Activated CD4-positive, alpha-beta T cell treated with anti-CD3 and anti-CD28 coated beads, Interleukin-2, Interleukin-6, amounts not matched to agents 100 ng/mL and 50 ng/mL, durations not matched to agents 16 hours and 8 hours (primary cell): ENCODE measurements at places on chromosomes 6 and 20.

GRCh38 chr20:32354592-32355416, 3.3 kb upstream of the ASXL1 start:
- peak; percentile 80 for DNase-seq

DNA sequence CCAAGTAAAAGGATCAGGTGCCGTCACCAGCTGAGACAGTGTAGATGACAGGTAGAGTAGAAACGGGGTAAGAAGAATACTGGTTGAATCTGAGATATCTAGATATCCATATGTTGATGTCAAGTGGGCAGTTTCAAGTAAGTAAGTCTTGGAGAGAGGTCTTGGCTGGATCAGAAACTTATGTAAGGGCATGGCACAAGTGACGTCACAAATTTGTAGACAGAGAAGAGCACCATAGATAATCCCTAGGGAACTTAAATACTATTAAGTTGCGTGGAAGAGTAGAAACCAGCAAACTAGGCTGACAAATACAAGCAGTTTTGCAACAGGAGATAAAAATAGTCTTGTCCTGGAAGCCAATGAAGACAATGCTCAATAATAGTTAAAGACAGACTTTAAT, 123.2 kb downstream of the KHDRBS2 start:
- DNase-seq: no peak

DNA sequence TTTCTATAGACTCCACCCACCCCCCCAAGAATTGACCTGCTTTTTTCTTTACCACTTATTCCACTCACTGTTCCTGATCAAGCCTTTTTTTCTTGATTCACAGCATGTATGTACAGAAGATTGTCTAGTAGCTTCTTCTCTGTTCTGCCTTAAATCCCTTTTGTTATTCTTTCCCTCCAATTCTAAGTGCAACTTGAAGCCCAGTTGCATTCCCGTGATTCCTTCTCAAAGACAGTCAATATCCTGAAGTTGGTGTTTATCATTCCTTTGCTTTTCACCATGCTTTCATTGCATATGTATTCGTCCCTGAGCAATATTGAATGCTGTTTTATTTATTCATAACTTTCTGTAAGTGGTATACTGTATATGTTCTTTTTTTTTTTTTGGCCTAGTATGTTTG, 21.0 kb downstream of the XRN2 start:
- no peak for DNase-seq

DNA sequence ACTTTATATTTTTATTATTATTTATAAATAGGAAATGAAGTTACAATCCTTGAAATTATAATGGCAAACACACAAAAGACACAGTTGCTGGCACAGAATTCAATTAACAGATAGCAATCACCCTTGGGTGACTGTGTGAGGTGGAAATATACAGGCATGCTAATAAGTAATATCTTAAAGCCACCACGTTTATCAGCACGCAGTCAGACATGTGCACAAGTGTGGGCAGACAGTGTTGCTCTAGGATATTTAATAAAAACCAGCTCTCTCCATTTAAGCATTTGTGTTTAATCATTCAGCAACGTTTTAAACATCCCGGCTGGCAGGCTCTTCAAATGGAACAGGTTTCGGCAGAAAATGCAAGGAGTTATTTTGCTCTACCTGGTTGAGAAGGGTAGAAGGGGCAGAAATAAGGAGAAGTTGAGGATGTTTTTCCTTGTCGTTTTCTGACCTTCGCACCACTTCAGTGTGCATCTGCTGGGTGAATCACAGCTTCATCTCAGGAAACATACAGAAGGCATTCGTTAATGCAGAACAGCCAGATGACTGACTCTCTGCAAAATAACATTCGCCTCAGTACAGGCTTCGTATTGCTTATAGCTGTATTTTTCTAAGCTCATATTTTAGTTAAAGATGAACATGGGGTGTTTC, 585.1 kb downstream of the QKI start:
- DNase-seq: no peak

DNA sequence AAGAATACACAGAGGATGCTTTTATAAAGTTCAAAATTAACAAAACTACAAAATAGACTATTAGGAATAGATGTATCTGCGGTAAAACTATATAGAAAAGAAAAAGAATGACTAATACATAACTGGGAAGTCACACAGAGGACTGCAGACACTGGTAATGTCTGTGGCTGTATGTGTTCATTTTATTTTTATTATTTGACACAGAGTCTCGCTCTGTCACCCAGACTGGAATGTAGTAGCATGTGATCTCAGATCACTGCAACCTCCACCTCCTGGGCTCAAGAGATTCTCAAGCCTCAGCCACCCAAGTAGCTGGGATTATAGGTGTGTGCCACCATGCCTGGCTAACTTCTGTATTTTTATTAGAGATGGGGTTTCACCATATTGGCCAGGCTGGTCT, 38.9 kb downstream of the ESF1 start:
- DNase-seq: no peak

DNA sequence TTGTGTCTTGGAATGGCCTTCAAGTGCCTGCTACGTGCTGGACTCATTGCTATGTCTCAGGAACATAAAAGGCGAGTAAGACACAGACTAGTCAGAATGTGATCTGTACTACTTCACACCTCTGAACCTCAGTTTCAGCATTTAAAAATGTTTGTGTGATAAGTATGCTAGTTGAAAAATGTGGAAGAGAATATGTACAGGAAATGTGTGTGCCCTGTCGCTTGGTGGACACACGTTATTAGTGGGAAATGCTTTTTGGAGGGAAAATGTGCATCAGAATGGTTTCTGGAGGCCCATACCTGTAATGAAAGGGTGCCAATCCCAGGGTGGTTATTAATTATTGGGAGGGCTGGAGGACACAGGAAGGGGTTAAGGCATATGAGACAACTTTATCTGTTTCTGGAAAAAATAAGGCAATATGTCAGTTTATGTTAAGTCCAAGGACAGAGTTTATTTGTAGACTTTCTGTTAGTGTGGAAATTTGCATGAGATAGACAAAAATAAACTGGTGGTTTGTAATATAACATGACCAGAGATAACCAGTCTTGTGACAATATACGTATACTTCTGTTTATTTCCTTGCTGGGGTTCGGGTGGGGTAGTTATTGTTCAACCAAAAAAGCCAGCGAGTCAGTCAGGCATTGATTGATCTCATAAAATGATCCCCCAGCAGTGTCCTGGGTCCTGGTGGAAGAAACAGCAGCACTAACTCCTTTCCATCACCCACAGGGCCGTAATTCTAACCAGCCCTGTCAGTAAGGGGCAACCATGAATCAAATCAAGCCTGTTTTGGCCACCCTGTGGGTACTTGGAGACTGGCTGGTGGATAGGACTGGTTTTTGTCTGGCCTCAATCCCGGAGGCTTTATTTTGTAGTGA, 117.9 kb downstream of the JARID2 start:
- peak; percentile 65 for DNase-seq

DNA sequence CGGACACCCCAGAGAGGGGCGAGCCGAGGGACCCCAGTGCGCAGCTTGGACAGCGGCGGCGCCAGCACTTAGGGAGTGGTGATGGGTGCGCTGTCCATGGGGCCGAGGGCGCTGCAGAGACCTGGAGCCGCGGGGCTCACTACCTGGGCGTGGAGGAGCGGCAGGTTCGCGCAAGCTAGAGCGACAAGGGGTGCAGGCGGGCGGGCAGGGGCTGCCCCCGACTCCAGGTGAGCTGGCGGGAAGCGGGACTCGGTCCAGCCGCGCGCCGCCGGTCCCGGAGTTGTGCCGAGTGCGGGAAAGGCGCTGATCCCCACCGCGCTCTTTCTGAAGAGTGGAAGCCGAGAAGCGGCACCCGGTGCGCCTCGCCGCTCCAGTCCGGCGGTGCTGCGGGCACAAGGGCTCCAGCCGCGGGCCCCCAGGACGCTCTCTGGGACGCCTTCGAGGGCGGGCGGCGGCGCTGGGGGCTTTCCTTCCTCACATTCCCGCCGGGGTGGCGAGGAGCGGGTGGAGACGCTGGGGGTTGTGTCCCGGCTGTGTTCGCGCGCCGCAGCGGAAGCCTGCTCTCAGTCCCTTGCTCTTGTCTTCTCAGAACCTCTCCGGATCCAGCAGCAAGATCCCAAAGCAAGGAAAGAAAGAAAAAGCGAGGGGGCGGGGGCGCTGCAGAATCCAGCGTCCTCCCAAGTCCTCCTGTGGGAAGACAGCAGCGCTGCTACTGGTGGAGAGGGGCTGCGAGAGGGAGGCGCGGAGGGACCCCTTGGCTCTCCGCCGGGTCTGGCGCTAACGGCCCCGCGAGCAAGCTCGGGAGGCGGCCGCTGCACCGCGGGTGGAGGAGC, at the start of gene B3GAT2:
Gene B3GAT2 (minus strand): TSS at position 610 of the 833 bp plus-strand sequence. CDS start 631 bp downstream, outside the sequence.
- DNase-seq: no peak

GRCh38 chr20:63854069-63854765, 7.1 kb upstream of the ABHD16B start:
- DNase-seq: no peak

GRCh38 chr6:137843211-137843610, 23.8 kb upstream of the TNFAIP3 start:
- DNase-seq: no peak

DNA sequence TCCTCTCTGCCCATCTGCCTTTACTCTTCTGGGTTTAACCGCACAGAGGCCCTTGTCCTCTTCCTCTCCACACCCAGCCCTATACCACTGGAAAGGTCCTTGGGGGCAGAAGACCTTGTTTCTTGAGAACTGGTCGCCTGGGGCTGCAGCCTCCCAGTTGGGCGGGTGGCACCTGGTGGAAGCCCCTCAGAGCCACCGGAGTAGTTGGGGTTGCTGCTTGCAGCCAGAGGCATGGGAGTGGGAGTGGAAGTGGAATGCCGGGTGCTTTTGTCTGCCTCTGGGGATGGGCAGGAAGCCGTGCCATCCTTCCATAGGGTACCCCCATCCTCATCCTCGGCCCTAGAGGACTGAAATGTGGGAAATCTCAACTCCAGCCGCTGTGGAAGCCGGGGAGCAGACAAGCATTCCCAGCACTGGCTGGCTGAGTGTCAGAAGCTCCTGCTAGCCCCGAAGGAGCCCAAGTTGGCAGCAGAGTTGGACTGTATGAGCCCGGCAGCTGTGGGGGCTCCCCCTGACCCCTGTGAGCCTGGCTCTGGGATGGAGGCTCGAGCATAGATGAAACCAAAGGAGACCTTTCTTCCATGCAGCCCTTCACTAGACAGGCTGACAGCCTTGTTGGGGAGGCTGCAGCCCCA, 1.2 kb downstream of the VSTM2L start:
- no peak for DNase-seq

GRCh38 chr20:34112600-34113101, 608 bp upstream of the EIF2S2 start:
- peak; percentile 18 for DNase-seq

DNA sequence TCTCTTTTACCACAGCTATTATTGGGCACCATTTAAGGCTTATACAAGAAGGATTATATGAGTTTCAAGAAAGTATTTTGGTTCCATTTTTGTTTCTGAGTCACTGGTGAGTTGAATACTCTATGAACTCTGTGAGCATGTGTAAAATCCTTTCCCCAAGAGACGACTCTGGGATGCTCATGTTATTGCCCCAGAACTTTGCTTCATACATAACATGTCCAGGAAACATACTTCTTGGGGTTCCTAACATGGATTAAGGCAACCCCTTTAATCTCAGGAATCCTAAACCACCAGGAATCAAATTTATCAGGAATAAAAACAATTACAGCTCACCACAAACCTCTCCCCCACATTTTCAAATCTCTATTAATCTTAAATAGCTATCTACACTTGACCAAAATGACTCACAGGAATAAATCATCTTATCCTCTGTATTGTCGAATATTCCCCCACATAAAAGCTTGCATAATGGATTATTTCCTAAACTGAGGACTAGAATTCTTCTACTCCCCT, 117.5 kb upstream of the COL21A1 start:
- no peak for DNase-seq

- DNase-seq: no peak
Observed at GRCh38 chr6:1393641-1394283, 4.4 kb downstream of the FOXF2 start.

GRCh38 chr20:10730629-10731183, 56.9 kb upstream of the JAG1 start:
- no peak for DNase-seq

GRCh38 chr20:22098511-22098910, 393.0 kb downstream of the PAX1 start:
- DNase-seq: no peak

GRCh38 chr20:60897976-60898375, 354.1 kb upstream of the CDH4 start:
- DNase-seq: no peak

GRCh38 chr20:7113577-7114466, 346.3 kb downstream of the BMP2 start:
- DNase-seq: no peak

- DNase-seq: peak; percentile 72
Observed at GRCh38 chr6:122393351-122393896, 6.0 kb upstream of the HSF2 start.
